ENCODE measurements at places on chromosomes 2 and 18.
A peak's percentile ranks its signal among the peaks of the same experiment; 100 is the strongest.

- peak; percentile 53 for DNase-seq
Observed at GRCh38 chr2:9473985-9474360, 378 bp upstream of the IAH1 start.

DNA sequence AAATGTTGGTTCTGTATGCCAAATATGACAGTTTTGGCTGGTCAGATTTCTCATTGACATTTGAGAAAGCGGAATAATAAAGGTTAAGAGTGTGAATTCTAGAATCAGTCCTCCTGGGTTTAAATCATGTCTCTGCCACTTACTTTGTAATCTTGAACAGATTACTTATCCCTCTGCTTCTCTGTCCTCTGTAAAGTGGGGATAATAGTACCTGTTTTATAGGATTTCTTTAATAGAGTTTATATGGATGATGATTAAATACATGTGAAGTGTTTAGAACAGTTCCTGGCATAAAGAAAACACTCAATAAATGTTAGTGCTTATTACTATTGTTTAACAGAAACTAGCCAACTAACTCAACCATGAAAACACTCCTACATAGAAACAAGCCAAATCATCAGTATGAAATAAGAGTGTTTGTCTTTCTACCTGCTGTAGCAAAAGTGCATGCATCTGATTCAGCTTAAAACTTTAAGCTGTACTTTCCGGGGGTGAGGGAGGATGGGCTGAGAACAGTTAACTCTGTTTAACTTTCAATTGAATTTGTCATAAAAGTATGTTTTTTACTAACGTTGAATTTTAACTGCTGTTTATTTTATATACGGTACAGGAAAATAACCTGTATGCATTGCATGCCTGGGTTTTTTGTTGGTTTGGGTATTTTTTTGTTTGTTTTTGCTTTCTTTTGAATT is 6.8 kb downstream of the HTR2B start:
- DNase-seq: no peak

GRCh38 chr18:47658498-47658897 is 272.0 kb downstream of the SMAD2 start:
- DNase-seq: no peak

GRCh38 chr2:37301408-37301807 is 23.2 kb downstream of the PRKD3 start:
- DNase-seq: no peak

- no peak for DNase-seq
Observed at GRCh38 chr2:182110347-182110746, 124.7 kb downstream of the PPP1R1C start.

GRCh38 chr2:44392338-44392943 is 30.7 kb downstream of the CAMKMT start:
- no peak for DNase-seq

DNA sequence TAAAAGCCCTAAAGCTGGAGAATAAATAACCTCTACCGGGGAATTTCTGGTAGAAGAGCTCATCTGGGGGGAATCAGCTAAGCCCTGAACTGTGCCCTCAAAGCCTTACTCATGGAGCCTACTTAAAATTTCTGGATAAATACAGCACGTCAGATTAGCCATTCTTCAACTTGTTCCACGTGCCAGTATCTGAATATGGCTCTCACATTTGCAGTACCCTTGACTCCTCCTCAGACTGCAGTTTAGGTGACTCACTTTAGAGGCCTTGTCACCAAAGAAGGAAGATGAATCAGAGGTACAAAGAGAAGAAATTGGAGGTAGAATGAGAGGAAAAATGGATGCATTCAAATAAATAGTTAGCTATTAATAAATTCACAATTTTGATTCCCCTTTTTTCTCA is 34.6 kb upstream of the POTEC start:
- DNase-seq: no peak

DNA sequence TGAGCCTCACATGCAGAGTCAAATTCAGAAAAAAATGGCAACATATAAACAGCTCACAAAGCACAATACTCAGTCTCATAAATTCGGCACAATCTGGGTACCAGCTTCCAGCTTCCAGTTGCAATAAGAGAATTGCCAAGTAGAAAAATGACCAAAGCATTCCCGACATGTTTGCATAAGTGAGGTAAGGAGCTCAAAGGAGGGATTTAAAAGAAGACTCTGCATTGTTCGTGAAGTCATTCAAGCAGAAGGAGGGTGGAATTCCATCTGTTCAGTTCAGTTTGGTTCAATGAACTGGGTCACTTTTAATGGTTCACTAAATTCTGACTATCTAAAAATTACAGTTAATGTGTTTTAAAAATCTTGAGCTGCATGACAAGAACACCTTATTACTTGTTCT is 106.7 kb upstream of the KLHL14 start:
- DNase-seq: no peak

GRCh38 chr2:30268296-30268871 is 37.0 kb downstream of the LBH start:
- no peak for DNase-seq

DNA sequence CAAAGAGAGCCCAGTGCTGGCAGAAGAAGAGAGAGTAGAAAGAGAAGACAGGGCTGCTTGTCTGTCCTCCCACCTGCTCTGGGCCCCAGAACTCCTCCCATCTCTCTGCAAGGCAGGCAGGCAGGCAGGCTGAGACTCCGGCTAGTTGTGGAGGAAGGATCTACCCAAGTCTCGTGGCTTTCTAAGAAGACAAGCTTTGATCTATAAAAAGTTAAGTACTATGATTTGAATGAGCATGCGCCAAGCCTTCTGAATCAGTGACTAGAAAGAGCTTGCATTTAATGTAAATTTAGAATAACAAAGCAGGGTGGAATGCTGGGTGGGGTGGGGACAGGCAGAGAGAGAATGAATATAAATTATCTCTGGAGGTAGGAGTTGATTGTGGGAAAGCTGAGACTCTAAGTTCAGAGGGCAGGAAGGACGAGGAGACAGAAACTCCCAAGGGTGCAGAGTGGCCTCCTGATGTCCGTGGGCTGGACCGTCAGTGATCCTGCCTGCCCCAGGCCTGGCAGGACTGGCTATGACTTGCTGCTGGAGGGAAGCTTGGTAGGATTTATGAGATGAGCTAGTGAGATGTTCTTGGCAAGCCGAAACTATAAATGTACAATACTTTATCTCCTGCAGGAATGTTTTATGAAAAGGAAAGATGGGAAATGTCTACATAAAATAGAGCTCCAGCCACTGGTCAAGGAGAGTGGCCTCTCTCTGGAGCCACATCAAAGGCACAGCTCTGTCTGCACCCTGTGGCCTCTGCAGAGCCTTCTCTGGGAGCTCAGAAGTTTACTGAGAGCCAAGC is 447.5 kb downstream of the TNS1 start:
- no peak for DNase-seq

- no peak for DNase-seq
Observed at GRCh38 chr18:40365526-40365925, 1589.5 kb upstream of the PIK3C3 start.

GRCh38 chr2:152505495-152505906 is 170.5 kb downstream of the FMNL2 start:
- DNase-seq: no peak

DNA sequence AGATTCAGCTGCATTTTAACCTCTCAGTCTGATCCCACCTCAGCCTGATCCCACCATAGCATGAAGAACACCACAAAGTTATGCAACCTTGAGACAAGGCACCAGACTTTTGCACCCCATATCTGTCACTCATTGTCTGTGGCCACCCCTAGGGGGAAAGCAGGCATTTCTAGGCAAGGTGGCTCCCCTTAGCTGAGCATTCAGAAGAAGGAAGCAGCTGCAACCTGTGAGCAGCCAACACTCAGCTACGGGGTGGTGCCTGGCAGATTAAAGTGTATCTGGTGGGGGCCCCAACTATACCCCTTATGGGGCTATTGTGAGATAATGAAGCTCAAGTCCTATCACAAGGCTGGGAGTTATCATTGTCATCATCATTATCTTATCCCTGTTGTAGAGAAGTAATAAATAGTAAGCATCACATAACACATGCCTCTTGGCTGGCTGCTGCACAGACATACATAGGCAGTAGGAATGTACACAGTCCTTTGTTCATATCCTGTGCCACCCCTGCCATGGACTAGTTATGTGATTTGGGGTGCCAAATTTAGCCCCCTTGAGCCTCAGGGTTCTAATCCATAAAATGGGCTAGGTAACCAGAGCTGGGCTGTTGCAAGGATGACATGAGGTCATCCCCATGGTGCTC is 20.6 kb upstream of the TMEM163 start:
- DNase-seq: no peak

- no peak for DNase-seq
Observed at GRCh38 chr2:16303761-16304160, 361.9 kb downstream of the CYRIA start.

DNA sequence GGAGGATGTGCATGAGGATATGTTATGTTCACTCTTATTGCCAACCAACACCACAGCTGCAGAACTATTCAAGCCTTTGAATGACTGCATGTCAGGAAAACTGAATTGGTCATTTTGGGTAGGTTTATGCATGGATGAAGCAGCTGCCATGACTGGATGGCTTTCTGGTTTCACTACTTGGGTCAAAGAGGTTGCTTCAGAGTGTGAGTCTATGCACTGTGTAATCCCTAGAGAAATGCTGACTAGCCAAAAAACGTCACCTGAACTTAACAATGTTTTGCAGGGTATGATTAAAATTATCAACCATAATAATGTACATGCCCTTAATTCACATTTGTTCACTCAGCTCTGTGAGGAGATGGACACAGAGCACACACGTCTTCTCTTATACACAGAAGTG is 206.7 kb upstream of the RBBP8 start:
- DNase-seq: no peak

DNA sequence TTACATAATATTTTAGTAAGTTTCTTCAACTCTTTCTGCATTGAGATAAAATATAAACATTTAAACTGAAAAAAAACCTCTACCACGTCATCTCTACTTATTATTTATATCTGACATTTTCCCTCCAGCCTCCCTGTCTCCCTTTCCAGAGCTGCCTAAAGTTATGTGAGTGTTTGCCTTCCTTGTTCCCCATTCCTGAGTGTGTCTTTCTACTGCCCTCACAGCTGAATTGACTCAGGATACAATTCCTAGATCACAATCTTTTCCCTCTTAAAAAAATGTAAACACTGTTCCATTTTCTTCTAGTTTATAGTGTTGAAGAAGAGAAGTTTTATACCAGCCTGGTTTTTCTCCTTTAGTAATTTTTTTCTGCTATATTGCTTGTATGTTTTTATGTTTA is 5.3 kb downstream of the TRPM8 start:
- no peak for DNase-seq

DNA sequence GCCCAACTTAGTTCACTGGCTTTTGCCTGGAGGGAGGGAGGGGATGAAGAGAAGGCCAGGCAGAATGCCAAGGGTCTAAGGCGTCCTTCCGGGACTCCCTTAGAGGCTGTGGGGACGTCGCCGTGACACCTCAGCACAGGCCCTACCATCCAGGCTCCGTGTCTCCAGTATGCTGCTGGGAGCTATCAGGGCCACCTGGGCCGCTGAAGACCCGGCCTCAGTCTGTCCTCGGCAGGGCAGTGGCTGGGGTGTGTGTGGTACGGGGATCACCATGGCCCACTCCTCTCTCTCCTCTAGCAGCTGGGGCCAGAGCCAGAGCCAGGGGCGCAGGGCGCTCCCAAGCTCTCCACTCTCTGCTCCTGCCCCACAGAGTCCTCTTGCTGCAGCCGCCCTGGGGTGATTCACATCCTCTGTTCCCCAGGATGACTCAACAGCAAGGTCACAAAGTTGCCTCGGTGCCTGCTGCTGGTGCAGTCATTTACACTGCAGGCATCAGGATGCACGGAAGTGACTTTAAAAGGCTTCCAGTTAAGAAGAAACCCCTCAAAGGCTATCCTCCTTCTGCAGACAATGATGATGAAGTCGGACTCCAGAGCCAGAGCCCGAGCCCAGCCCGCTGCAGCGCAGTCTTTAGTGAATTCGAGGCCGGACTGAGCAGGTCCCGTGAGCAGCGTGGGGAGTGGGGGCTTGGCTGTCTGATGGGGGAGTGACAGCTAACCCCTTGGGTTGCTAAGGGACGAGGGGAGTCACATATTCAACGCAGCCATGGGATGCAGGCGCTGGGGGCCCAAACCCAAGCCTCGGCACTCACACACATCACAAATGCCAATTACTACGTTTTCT is 31.9 kb downstream of the SNORC start:
- DNase-seq: no peak

GRCh38 chr18:79199691-79200374 is 130.6 kb downstream of the ATP9B start:
- no peak for DNase-seq

GRCh38 chr2:42408009-42408408 is 47.0 kb upstream of the COX7A2L start:
- DNase-seq: no peak

GRCh38 chr18:22199005-22199404 is 29.6 kb downstream of the GATA6 start:
- DNase-seq: no peak

GRCh38 chr2:42965196-42965595 is 172.8 kb upstream of the HAAO start:
- no peak for DNase-seq

DNA sequence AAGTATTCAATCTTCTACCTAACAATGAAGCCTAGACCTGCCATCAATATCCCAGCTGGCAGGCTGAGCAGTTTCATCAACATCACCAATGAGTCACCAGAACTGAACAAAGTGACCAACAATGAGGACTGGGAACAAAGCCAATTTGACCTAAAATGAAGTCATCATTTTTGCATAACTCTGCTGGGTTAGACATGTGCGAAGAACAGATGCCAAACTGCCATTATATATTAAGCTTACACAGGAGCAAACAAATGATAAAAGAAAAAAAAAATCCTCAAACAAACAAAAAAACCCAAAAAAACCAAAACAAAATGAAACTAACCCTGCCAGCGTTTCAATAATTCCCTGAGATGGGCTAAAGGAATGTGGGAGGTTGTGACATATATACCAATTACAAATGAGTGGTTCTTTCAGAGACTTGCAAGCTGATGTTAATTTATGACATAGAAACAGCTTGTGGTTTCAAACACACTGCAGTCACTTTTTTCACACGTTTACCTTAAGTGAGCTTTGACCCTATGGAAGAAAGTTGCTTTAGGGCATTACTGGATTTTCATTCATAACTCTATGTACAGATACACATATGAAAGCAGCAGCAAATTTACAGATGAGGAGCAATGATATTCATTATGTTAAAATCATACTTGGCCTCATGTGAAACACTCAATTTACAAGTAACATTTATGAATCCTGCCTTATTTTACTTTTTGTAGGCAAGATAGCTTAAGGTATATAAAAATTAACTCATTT is 56.9 kb upstream of the CCDC141 start:
- no peak for DNase-seq

DNA sequence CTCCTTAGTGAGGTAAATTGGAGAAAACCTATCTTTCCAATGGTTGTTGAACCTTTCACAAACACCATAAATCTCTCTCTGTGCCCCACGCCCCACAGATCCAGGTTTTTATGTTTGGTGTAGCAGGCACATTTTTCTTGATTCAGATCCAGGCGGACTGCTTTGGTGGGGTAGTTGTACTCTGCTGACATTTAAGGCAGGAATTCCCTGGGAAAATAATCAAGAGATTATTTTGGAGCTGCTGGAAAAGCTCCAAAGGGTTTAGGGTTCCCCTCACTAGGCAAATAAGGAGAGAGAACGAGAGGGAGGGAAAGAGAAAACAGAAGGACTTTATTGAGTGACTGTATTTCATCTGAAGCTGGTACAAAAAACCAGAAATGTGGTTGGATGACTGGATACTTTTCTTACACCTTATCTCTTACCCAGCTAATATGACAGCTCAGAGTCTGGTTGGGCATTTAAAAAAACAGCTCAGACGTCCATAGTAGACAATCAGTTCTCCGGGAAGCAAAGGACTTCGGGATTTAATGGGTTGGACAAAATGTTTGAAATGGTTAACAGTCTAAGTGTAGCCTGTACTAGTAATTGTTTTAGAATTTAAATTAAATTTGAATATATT is 3.6 kb upstream of the AQP4 start:
- DNase-seq: no peak

GRCh38 chr18:24499814-24500213 is 39.4 kb downstream of the HRH4 start:
- no peak for DNase-seq

All from activated T-helper 1 cell treated with anti-CD3 and anti-CD28 coated beads, Interleukin-2, amount 50 U/mL, for 16 hours (primary cell).